Stimulated activated CD4-positive, alpha-beta T cell treated with anti-CD3 and anti-CD28 coated beads, TNF-alpha, amount 100 ng/mL, for 1 hour (primary cell): ENCODE measurements at places on chromosomes 5 and 9.

- DNase-seq, result no peak
Measured at GRCh38 chr9:77977210-77977611, 54.4 kb downstream of the GNAQ start.

DNA sequence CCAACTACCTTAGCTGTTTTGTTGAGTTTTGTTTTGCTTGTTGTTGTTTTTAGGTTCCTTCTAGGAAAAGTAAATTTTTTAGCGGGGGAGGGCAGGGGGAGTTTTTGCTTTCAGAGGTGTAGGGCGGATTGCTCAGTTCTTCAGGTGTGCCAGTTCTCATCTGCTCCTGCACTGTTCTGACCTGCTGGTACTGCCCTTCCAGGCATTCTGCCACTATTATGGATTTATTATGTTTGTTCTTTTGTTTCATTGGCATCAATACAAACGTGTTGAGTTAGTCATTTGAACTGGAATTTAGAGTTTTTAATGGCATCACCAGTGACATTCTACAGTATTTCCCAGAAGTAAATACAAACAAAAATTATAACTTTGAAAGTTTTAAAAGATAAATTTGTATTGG lies 26.0 kb downstream of the ERCC6L2 start:
- no peak for DNase-seq

DNA sequence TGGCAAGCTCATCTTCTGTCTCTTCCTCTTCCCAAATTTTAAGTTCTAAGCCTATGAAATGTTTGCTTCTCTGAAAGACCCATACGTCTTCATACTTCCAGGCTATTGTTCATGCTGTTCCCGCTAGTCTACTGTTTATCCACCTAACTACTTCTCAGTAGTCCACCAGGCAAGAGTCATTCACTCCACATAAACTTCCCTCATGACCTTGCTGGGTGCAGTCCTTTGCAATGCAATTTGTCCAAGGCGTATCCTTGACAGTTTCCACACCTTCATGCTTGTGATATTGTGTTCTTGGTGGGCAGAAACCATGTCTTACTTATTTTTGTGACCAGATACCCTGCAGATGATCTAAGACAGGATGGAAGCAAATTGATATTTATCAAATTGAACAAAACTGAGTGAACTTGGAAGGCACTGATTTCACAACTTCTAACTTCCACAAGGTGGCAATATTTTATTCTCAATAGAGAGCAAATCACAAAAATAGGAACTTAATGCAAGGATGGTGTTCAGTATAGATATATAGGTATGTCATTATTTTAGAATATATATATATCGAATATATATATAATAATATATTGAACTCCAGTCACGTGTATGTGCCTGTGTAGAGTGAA lies 30.3 kb downstream of the TYRP1 start:
- DNase-seq, result no peak

- DNase-seq, result no peak
Measured at GRCh38 chr9:38295764-38296163, 96.7 kb upstream of the ALDH1B1 start.

DNA sequence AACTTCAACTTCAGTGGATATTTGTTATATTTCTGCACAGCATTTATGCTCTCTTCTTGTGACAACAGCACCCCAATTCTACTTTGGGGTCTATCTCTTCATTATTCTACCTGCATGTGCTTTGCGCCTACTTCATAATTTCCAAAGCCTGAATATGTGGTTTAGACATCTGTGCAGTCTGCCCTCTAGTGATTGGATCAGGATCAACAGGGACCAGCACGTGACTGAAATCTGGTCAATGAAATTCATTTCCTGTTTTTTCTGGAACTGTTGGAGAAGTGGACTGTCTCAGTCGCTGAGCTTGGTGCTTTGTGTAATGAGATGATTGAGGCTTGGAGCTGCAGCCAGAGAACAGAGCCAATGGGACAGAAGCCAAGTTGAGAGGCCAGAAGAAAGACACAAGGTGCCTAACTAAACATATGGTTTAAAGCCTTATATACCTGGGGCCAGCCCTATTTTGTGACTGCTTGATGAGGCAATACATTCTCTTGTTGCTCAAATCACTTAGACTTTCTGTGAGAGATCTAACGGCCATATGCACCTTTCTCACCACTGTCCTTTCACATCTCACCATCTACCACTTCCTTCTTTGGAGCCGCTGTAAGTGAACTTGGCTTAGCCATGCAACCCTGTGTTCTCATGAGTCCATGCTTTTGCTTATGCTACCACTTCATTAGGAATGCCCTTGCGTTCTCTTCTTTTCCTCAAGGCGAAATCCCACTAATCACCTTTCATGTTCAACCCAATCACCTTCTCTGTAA lies 68.8 kb upstream of the PPP2R2B start:
- DNase-seq, result no peak

DNA sequence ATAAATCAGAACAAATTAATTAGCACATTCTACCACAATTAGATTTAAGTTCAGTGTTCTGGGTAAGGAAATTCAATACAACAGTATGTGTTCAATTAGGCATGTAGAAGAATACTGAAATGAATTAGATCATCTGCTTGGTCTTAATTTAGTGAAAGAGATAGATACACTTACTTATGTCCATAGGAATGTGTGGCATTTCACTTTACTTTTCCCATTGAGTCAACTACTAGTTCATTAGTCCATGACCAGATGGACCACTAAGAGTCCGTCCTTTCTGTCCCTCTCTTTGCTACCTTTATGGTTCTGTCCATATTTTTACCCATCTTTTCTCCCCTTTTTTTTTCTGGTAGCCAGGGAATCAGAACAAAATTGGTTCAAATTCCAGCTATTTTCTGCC lies 276.9 kb downstream of the OSTF1 start:
- no peak for DNase-seq

- no peak for DNase-seq
Measured at GRCh38 chr5:169122951-169123350, 178.0 kb downstream of the SLIT3 start.

- DNase-seq, result no peak
Measured at GRCh38 chr9:11092974-11093373, 480.2 kb upstream of the PTPRD start.

DNA sequence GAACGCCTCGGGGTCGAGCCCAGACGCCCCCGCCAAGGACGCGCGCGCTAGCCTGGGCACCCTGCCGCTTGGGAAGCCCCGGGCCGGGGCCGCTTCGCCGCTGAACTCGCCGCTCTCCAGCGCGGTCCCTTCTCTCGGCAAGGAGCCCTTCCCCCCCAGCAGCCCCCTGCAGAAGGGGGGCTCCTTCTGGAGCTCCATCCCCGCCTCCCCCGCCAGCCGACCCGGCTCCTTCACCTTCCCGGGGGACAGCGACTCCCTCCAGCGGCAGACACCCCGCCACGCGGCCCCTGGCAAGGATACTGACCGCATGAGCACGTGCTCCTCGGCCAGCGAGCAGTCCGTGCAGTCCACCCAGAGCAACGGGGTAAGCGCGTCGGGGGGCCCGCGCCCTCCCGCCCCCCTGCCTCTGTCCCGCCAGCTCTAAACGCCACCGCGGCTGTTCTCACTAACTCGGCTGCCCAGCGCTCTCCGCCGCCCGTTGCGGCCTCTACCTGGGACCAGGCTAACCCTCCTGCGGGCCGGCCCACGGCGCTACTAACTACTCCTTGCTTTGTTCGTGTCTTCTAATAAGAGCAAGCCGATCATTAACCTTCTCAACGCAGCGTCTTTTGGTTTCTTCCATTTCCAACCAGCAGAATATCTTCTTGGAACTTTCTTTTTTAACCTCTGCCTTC lies 93.6 kb upstream of the OTULINL start:
- DNase-seq, result no peak
